ENCODE measurements at places on chromosomes 16 and 17.

GRCh38 chr17:6177941-6178694, 107.9 kb downstream of the WSCD1 start:
- no peak for DNase-seq

GRCh38 chr17:79840269-79840988, 1.2 kb upstream of the CBX4 start:
- peak; percentile 59 for DNase-seq

DNA sequence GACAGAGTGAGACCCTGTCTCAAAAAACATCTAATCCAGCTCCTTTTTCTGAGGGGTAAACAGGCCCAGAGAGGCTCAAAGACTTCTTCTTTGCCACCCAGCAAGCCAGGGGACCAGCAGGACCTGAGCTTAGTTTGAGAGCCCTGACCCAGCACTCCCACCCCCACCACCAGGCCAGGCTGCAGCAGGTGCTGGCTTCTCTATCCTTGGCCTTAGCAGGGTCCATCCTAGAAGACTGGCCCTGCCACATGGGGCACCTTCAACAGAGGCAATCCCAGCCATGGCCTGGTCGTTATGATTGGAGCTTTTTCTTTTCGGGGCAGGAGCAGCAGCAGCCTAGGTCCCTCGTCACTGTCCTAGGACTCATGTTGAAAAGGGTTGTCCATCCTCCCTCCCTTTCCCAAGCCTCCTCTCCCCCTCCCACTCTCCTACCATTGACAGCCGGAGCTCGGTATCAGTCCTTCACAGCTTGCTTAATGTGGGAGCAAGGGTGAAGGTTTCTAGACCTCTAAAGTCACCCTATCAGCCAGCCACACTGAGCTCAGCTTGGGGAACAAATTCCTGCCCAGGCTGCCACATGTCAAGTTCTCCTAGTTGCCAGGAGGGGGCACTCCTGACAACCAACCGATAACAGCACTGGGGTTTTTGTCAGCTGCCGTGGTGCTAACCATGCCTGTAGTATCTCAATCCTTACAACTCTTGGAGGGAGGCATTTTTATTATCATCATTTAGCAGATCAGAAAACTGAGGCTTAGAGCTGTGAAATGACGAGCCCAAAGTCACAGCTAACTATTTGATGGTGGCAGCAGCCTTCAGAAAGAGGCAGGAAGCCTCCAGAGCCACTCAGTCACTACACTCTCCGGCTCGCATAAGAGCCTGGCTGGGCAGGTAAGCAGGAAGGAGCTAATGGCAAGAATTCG, 11.2 kb downstream of the MRPL27 start:
- DNase-seq, result no peak

DNA sequence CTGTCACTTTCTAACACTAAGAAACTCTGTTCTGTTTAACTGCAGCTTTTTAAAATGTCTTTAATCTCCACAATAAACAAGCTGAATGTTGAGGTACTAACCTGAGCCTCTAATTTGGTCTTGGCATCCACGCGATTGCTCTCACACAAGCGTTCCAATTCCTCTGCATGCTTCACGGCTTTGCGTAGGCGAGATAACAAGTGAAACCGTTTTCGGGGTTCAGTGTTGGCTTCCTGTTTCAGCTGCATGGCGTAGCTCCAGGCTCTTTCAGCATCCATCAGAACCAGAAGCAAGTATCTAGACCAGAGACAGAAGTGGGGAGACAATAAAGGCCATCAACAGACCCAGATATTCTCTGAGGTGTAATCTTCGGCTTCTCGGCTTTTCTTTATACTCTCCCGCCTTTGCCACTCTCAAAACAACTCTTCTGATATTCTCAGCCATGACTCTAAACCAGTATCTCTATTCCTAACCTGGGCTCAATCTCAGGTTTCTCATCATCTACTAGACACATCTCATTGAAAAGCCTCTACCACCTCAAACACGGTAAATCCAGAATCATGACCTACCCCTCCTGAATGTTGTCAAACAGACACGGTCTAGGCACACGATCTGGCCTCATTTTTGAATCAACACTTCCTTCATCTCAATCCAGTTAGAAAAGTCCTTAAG, 8.3 kb downstream of the SRP68 start:
- no peak for DNase-seq

GRCh38 chr17:42673266-42673884, 3.4 kb downstream of the PLEKHH3 start:
- DNase-seq, result no peak

DNA sequence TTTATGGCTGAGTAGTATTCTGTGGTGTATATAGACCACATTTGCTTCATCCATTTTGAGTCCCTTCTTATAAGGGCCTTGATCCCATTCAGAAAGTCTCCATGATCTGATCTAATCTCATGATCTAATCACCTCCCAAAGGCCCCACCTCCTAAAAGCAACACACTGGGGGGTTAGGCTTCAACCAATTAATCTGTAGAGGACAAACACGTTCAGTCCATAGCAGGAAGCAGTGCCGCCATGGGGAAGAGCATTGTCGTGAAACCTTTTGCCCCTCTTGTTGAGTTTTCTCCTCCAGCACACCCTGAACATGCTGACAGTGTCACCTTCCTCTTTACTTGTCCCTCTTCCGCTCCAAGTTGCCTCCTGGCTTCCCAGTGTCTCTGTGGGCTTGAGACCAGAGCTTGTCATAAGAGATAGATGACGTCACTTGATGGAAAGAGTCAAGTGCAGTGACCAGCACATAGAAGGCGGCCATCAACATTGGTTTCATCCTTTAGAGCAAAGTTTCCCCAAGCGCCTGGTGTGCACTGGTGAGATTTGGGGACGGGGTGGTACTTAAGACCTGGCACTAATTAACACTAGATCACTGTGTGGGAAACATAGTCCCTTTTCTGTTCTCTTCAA, 74.1 kb downstream of the PRKCB start:
- no peak for DNase-seq

DNA sequence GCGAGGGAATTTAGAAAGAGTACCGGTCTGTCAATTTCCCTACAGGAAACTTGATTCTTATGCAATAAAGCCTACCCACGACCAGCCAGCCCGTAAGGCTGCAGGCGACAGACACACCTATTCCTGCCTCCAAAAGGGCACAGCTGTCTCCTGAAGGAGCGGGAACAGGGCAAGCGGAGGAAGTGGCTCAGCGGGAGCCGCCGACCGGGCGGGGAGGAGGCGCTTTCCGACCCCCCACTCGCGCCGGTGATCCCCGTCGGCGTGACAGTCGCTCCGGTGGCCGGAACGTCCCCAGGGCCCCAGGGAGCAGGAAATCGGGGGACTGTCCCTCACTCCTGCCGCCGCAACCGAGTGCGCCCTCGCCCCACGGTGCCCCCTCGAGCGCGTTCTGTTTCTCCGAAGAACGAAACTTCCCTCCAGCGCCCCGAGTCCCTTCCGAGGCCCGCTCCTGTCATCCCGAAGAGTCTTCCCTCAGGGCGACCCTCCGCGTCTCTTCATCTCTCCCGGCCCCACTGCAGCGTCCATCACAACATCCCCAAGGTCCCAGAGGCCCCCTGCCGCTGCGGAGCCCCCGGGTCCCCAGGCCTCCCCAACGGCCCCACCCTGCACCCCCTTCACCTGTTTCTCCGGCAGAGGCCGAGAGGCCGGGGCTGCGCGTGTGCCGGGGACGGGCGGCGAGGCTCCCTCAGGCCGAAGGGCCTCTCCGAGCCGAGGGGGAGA, 421 bp downstream of the STAT3 start:
- no peak for DNase-seq

DNA sequence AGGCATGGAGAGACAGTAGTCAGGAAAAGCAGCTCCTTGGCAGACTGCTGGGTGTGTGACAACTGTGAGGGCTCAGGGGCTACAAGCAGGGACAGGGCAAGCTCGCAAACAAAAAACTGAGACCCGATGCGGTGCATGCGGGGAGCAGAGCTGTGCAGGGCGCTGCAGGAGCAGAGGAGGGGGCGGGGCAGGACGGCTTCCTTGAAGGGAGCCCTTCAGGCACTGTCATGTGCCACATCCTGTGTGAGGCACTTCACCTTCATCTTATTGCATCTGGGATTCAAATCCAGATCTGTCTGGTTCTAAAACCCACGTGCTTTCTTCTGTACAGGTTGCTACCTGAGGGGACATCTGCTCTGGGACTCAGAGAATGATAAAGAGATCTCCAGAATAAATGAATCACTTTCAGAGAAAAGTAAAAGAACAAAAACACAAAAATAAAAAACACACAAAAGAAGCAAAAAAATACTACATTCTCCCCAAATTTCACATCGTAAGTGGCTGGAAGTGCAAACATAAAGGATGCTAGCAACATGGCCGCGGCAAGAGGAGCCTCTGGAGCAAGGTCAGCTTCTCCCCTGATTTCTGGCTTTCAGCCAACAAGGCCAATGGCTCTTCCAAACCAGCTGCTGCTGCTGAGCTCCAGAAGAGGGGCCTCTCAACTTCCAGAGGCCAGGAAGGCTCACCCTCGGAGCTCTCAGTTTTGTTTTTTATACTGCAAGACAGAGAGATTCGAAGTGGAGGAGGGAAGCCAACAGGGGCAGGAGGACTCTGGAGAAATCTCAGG, 14.2 kb downstream of the LYRM9 start:
- DNase-seq, result no peak

DNA sequence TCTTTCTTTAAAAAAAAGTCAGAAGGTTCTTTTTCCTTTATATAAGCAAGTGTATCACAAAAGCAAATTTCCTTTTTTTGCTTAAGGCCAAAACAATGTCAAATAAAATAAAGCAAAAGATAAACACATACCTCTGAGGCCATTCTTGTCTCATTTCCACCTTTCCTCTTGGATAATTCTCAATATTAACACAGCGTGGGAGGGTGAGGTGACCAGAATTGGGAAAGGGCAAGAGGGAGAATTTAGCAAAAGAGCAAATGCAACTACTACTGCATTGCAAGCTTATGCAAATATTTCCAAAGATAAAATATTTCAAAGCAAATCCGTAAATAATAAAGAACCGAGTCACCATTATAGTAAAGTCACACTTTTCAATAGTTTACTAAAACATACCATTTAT, 153.4 kb upstream of the PSMD7 start:
- no peak for DNase-seq

GRCh38 chr17:60229188-60229802, 79.5 kb downstream of the CA4 start:
- no peak for DNase-seq

- no peak for DNase-seq
Observed at GRCh38 chr16:81612351-81613163, 166.5 kb upstream of the PLCG2 start.

GRCh38 chr16:73092236-73092781, 44.4 kb upstream of the ZFHX3 start:
- DNase-seq, result no peak

- no peak for DNase-seq
Observed at GRCh38 chr17:82349287-82349701, 9.8 kb upstream of the TEX19 start.

GRCh38 chr16:84567286-84567962, 50.5 kb downstream of the COTL1 start:
- no peak for DNase-seq

GRCh38 chr16:11914210-11915113, 1.3 kb downstream of the GSPT1 start:
- DNase-seq, result peak; percentile 20

DNA sequence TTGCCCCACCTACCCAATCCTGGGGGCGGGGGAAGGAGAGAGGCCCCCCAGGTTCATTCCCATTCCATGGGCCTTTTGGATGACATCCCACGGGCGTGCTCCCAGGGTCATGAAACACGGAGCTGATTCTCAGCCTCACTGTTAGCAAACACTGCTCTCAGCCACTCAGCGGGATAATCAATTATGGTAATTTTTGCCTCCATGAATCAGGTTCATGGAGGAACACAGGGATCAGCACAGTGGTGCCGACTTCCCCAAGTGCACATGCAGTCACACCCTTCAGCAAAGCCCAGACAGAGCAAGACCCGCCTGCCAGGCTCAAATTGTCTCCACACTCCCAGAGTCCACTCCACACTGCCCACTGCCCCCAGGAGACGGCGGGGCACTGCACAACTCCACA, 164.6 kb downstream of the ENGASE start:
- DNase-seq, result no peak

- no peak for DNase-seq
Observed at GRCh38 chr17:39754958-39755553, 17.3 kb downstream of the GRB7 start.

GRCh38 chr17:81858967-81859905, 1.1 kb downstream of the P4HB start:
- peak; percentile 32 for DNase-seq

- no peak for DNase-seq
Observed at GRCh38 chr16:57271867-57272495, 12.5 kb downstream of the PLLP start.

GRCh38 chr16:23121024-23121423, 28.2 kb downstream of the USP31 start:
- no peak for DNase-seq

DNA sequence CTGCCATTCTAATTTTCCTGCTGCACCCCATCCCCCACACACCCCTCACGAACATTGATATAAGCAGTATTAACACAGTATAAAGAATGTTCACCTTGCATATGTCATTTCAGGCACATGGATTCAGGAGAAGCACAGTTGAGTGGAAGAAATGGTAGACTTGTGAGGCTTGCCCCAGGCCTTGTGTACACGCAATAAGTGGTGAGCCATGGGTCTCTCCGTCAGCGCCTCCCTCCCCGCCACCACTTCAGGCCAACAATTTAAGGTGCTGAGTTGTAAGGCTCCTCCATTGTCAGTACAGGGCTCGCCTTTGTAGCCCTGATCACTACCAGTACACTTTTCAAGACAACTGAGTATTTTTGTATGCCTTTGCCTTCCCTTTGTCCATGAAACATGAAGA, 12.2 kb upstream of the CLEC18C start:
- no peak for DNase-seq

DNA sequence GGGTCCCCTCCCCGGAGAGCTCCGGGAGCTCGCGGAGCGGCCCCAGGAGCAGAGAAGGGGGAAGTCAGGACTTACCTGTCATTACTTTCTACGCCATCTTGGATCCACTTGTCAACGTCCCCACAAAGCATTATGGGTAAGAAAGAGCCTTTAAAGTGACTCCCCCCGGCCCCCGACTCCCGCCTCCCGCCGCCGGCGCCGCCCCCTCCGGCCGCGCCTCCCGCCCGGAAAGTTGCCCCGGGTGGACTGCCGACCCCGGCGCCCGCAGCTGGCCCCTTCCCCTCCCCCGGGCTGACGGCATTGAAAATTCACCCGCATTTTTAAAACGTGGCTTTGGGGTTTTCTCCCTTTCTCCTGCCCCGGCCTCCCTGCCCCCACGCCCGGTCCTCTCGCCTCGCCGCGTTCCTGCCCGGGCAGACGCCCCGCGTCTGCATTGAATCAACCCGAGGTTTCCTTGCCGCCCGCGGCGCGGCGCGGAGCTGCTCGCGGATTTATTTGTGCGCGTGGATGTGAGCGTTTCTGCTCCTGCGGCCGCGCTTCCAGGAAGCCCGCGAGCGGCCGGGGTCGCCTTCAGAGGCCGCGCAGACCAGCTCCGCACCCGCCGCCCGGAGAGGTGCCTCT, at the start of gene HELZ:
Gene HELZ (minus strand): TSS at position 124 of the 621 bp plus-strand sequence. CDS start 26,392 bp downstream, outside the sequence.
- peak; percentile 78 for DNase-seq

GRCh38 chr17:59696682-59697277, 10.4 kb downstream of the PTRH2 start:
- no peak for DNase-seq

DNA sequence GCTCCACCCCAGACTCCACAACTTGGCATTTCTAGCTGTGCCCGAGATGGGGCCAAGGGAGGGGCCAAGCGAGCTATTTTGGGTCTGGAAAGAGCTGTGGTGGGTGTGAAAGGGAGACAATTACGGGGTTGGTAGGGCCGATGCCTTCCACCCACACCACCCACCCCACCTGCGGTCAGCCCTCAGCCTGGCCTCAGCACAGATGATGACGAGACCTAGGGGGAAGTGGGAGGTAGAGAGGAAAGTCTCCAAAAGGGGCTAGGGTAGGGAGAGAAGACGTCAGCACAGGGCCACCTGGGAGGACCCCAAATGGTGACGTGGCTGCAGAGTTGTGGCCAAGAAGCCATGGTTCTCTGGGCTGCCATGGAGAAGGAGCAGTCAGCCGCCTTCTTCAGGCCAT, 83.1 kb downstream of the SDK2 start:
- DNase-seq, result no peak

All from NCI-H446 (cell line).